ENCODE measurements at places on chromosomes 16 and 17. TPM values are rescaled to one million over a fixed set of nuclear protein-coding genes. Genes with fewer than 3 reads are reported as not detected.

DNA sequence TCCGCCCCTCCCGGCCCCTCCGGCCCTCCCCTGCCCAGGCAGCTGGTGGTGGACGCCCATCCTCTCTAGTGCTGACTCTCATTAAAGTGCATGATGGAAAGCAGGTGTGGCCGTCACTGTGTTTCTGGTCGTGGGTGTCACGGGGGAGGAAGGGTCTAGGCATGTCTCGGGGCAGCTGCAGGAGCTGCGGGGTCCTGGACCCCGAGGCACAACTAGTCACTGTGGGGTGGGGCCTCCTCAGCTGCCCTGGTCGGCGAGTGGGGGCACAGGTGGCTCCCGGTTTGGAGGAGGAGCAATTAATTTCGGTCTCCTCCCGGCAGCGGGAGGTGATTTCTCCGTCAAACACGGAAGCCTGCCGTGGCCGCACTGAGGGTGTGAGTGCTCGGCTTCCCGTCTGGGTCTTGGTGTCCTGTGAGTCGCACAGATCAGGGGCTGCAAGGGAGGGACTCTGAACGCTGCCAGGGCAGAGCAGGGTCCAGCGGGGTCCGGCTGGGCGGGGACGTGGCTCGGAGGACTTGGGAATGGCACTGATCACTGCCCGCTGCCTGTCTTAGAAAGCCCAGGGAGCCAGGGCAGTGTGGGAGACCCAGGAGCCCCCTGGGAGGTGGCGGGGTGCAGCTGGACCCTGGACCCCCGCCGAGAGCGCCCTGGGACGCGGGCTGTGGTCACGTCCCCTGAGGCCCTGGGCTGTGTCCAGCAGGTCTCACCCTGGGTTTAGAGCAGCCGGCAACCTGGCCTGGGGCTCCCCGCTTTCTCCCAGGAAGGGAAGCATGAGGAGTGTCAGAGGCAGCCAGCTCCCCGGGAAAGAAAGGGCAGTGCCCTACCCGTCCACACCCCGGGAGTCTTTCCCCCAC is 3.3 kb downstream of the TPSD1 start:
- no peaks in the 10 kb centered on the region for H3K36me3 ChIP-seq
- no peak overlapping the region for H3K27ac ChIP-seq
- no peak for DNase-seq
- peaks cover 5% of the 10 kb centered on the region for H3K4me1 ChIP-seq

Gene NLRC3
- total RNA-seq = 14.4 TPM

DNA sequence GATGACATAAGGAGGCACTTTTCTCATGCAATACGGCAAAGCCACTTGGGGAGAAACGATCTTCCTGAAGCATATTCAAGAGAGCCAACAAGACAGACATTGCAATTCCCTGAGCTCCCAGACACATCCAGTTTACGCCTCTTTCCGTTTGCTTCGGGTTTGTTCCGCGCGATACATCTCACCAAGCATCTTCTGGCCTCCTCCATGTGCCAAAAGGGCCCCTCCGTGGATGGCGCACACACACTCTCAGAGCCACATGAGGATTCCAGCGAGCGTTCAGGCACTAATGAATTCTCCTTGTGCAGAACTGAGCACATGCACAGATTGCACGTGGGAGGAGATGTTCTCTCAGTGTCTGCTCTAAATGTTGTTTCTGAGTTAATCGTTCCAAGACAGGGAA is 146.7 kb upstream of the SHISA6 start:
- H3K27me3 ChIP-seq = no peaks in the 10 kb centered on the region
- H3K4me1 ChIP-seq = no peaks in the 10 kb centered on the region
- no peak for DNase-seq
- no peaks in the 10 kb centered on the region for H3K36me3 ChIP-seq
- H3K4me3 ChIP-seq = no peak overlapping the region

Gene TEX19
- total RNA-seq = not detected

Gene LIMD2
- 121 TPM for total RNA-seq

Data from activated naive CD4-positive, alpha-beta T cell treated with anti-CD3 and anti-CD28 coated beads for 36 hours (primary cell).